ENCODE measurements at places on chromosomes 2 and 18.
A peak's percentile ranks its signal among the peaks of the same experiment; 100 is the strongest.

DNA sequence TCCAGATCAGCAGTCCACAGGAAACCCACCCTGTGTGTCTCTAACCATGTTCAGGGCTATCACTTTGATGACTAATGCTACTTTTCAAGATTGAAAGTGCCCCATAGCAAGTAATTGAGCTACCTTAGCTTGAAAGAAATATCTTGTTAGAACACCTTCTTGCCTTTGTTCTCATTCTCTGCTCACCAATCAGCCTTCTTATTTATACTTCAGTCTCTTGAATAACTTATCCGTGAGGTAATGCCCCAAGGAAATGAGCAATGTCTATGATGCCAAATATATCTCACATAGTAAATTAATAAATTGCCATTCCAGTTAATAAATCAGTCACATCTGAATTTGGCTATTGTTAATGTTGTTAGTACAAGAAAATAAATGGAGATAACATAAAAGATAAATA lies 141.6 kb downstream of the WDPCP start:
- no peak for DNase-seq

DNA sequence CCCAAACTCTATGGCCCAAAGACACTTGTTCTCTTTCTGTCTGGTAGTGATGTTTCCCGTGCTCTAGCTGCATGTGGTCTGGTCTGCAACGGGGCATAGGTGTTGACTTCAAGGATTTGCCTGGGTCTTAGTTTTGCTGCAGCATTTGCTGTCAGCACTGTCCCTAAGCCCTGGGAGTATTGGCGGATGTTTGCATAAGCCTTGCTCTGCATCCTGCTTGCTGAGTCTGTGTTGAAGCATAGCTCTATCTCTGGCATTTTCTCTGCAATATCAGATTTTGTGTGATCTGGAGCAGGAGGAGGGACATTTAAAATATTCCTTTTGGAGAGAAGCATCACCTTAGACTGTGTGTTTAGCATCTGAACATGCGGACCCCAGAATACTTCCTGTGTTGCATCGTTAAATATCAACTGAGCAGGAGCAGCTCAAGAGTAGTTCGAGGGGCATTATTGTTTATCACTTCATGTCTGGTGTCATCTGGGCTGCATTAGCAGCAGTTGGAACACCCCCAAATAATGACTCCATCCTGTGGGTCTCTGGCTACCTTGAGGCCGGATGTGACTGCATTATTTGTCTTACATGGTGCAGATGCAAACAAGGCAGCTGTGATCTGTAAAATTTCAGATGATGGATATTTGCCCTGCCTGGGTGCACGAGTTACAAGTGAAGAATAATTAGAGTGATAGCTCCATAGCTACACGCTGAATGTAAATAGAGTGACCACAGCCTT lies 231.7 kb downstream of the TRIB2 start:
- DNase-seq, result peak; percentile 39

- DNase-seq, result no peak
Observed at GRCh38 chr2:79723830-79724229, 211.0 kb downstream of the CTNNA2 start.

GRCh38 chr18:47932603-47933002 lies 2.1 kb upstream of the SMAD2 start:
- no peak for DNase-seq

GRCh38 chr2:241835611-241836010 lies 23.1 kb downstream of the PDCD1 start:
- DNase-seq, result no peak

- no peak for DNase-seq
Observed at GRCh38 chr2:177429688-177430325, 37.2 kb downstream of the AGPS start.

- DNase-seq, result no peak
Observed at GRCh38 chr2:139469985-139470384, 689.8 kb upstream of the NXPH2 start.

- DNase-seq, result no peak
Observed at GRCh38 chr2:147628971-147629421, 215.8 kb upstream of the ACVR2A start.

DNA sequence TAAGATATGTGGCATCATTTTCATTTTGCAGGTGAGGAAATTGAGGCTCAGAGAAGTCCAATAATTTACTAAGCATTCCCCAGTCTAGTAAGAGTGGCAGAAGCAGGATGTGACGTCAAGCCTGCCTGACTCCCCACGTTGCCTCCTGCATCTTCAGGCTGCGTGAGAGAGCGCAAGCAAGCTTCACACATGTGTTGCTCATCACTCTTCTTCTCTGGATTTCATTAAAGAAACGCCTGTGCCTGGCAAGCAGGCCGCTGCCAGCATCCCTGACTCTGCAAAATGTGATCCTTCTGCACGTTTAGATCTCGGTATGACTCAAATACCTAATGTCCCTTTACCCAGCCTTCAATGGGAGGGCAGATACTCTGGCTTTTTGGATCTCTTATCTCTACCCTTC lies 96.8 kb downstream of the PRKCE start:
- DNase-seq, result no peak

DNA sequence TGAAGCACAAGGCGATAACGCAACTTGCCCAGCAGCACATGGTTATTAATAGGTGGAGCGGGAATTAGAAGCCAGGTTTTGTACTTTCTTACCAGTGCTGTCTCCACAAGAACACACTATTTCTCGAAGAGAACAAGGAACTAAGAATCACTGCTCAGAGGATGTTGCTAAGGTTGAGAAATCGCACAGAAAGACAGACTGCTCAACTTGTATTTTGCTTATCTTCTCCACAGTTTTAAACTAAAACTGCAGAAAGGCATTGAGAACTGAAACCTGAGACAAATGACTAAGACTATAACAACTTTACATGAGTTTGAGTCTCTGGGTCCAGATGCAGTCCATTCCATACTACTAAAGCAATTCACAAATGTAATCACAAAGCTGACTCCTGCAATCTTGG lies 6.2 kb downstream of the PRKD3 start:
- DNase-seq, result no peak

DNA sequence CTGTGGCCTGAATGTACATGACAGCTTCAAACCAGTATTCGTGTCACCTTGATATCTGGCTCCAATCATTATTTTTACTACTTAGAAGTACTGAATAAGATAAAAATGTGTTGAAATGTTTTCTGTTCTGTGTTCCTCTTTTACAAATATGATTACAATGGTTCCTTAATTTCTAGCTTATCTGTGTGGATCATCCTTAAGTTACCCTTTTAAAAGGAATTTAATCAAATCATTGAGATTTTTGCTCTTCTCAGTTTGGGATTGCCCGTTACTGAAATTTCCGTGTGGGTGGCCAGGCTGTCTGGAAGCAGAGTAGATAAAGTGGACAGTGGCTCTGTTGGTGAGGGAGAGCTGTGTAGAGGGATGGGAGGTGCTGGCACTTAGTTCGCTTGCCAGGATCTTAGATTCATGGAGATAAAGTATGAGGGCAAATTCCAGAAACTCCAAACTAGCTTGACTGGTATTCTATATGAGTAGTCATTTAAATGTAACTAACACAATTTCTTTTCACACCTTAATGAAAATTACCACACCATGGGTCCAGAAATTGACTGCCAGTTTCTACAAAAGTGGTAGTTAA lies 27.4 kb upstream of the SAG start:
- no peak for DNase-seq

DNA sequence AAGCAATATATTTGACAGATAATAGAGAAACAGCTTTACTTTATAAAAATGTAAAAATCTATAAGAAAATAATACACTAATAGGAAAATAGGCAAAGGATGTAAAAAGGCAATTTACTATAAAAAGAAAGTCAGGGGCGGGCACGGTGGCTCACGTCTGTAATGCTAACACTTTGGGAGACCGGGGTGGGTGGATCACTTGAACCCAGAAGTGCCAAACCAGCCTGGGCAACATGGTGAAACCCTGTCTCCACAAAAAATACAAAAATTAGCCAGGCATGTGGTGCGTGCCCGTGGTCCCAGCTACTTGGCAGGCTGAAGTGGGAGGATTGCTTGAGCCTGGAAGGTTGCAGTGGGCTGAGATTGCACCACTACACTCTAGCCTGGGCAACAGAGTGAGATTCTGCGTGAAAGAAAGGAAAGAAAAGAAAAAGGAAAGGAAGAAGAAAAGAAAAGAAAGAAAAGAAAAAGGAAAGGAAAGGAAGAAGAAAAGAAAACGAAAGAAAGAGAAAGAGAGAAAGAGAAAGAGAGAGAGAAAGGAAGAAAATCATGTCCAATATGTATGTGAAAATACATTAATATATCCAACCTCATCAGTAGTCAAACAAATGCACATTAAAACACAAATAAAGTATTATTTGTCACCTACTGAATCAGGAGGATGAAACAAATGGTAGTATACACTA lies 65.1 kb downstream of the ADD2 start:
- DNase-seq, result no peak

DNA sequence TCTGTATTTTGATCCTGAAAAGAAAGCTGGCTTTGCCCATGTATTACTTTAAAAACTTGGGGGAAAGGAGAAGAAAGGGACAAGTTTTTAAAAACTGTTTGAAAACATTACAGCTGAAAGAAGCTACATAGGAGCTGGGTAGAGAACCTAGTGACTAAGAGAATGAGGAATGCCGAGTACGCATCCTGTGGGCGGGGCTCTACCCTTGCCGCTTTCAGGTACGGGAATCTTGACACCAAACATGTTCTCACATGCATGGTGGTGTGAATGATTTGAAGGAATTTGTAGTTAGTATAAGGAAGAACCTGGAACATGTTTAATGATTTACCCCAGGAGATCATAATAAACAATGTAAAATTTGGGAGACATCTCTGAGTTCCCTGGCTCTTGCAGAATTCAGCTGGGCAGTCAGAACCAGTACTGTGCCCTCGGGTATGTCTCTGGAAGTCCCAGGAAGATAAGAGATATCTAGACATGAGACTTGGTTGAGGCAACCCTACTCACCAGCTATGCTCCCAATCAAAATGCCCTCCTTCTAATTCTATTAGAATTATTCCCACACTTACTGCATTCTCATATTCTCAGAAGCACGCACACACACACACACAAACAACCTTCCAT lies 16.5 kb upstream of the TGFA start:
- no peak for DNase-seq

- no peak for DNase-seq
Observed at GRCh38 chr2:7771781-7772180, 854.6 kb downstream of the RNF144A start.

- DNase-seq, result no peak
Observed at GRCh38 chr2:239945751-239946561, 79.2 kb downstream of the NDUFA10 start.

All from DND-41 (cell line).